ENCODE measurements at places on chromosomes 7 and 10.
A peak's percentile ranks its signal among the peaks of the same experiment; 100 is the strongest.

GRCh38 chr7:107993891-107994291, 9.1 kb downstream of the LAMB1 start:
- no peak for DNase-seq

DNA sequence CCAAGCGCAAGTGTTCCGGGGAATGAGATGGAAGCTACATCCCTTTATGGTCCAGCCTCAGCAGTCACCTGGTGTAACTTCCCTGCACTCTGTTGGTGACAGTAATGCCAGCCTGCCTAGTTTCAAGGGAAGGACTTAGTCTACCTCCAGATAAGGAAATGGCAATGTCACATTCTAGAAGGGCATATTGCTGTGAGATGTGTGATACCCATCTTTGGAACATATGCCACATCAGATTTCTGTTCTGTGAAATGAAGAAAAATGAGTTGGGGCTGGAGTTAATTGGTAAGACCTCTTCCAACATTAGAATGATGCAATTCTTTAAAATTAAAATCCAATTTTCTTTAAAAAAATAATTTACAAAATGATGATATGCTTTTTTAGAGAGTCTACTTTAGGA, 212.0 kb downstream of the LRMDA start:
- no peak for DNase-seq

- DNase-seq: no peak
These were observed 112.8 kb downstream of the APBB1IP start for GRCh38 chr10:26550774-26551526.

DNA sequence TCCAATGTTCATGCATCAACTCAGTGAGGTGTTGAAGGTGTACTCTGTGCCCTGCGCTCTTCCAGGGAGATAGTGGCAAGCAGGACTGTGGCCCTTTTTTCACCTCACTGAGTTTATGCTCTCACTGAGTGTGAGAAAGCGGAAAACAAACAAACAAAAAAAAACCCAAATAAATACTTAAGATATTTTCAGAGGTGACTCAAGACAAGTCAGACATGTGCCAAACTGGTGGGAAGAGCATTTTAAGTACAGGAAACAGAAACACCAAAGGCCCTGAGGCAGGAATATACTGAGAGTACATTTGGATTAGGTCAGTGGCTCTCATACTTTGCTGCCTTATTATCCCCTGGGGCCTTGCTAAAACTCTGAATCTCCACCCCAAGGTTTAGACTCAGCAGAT, 111.9 kb upstream of the IGFBP3 start:
- no peak for DNase-seq

GRCh38 chr7:81285142-81285871, 366.5 kb upstream of the SEMA3C start:
- peak; percentile 47 for DNase-seq

DNA sequence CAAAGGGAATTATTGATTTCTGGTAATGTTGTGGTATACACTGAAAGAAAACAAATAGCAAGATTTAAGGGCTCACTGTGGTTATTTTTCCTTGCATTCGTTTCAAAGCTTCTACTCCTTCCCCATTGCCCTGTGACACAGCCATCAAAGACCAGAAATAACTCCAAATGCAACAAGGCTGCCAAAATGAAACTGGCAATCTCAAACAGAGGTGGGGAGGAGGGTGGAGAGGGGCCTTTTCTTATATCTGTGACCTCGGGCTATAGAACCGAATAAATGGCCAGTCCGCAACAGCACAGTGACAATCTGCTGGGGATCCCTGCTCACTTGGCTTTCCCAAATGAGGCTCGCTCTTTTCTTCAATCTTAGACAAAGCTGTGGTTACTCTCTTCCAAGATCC, 17.4 kb upstream of the SPOCK2 start:
- DNase-seq: no peak

- DNase-seq: no peak
These were observed 303.9 kb downstream of the GRID1 start for GRCh38 chr10:86062647-86063145.

- DNase-seq: no peak
These were observed 166.0 kb downstream of the ACTR3B start for GRCh38 chr7:152925412-152926147.

DNA sequence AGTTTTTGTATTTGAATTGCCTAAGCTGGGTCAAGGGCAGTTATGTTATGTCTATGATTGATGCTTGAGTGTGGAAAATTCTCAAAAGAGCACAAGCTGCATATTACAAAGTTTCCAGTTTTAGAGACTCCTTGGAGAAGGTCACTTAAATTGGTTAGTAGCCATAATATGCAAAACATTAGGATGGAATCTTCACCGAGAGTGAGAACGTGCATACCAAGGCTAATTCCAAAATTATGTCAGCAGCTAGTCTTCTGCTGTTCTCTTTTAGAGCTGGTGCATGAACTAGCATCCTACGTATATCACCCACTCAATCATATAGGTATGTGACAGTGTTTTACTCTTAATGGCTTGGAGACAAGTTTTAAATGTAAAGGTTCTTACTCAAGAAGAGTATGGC, 49.2 kb downstream of the MKX start:
- DNase-seq: peak; percentile 32

GRCh38 chr7:106073701-106074100, 38.4 kb downstream of the SYPL1 start:
- no peak for DNase-seq

DNA sequence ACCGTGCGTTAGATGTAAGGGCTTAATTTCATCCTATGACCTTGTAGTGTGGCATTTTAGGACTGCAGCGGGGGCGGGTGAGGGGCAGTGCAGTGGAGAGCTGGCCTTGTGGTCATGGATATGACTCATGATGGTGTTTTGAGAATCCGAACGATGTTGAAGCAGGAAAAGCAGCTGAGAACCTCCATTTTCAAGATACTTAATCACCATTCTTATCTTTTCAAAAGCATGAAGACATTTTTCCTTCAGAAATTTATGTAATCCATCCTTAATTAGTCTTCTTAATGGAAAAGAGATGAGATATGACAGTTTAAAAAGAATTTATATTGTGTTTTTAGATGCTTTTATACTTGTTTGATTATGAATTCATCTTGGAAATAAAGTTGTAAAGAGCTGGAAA, 9.6 kb downstream of the ATP5F1C start:
- peak; percentile 57 for DNase-seq

- no peak for DNase-seq
These were observed 235.2 kb downstream of the TCERG1L start for GRCh38 chr10:131076356-131076755.

- DNase-seq: peak; percentile 72
These were observed 93.4 kb upstream of the PARD3 start for GRCh38 chr10:34908481-34908880.

DNA sequence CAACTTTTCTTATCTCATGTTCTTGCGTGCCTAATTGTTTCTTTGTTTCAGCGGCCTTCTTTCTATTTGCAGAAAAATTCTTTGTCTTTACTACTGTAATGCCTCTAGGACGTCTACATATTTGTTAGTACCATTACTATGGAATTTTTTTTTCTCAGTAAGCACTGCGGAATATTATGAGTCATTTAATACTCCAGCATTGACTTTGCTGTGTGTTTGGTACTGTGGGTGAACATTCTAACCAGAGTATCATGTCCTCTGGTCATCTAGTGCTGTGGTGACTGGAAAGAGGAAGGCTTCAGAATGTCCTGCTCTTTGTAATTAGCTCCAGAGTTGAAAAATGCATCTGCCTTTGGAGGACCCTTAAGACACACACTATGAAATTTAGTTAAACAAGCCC, 58.5 kb upstream of the FERD3L start:
- no peak for DNase-seq

- DNase-seq: no peak
These were observed 105.2 kb upstream of the NOBOX start for GRCh38 chr7:144508702-144509101.

DNA sequence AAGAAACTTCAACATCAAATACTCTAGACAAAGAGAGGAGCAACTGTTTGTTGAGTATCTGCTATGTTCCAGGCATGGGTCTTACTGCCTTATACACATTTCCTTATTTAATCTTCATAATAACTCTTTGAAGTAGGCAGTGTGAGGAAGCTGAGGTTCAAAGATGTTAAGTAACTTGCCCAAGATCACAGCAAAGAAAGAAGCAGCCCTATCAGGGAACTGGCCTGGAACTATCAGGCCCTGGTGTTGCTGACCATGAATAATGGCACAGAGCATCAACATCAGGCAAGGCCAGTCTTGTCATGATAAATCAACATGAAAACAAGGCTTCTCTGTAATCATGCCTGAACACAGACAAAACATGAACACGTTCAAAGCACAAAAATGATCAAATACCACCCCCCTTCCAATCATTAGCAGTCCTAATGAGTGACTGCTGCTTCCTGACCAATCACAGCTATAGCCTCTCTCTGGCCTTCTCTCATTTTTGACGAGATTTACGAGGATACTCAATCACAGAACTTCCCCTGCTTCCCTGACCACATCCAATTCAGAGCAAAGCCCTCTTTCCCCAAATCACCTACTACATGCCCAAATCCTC, 2.3 kb downstream of the GSDME start:
- no peak for DNase-seq

GRCh38 chr7:155352076-155352752, 54.5 kb downstream of the INSIG1 start:
- DNase-seq: no peak

DNA sequence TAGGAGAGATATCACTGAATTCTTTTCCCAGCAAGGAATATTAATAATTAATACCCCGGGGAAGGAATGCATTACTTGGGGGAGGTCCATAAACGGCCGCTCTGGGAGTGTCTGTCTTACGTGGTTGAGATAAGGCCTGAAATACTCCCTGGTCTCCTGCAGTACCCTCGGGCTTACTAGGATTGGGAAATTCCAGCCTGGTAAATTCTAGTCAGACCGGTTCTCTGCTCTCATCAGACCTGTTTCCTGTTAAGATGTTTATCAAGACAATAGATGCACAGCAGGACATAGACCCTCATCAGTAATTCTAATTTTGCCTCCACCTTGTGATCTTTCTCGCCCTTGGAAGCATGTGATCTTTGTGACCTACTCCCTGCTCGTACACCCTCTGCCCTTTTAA, 162.8 kb upstream of the KCND2 start:
- DNase-seq: no peak

- DNase-seq: peak; percentile 27
These were observed 11.1 kb downstream of the PRLHR start for GRCh38 chr10:118584181-118584954.

DNA sequence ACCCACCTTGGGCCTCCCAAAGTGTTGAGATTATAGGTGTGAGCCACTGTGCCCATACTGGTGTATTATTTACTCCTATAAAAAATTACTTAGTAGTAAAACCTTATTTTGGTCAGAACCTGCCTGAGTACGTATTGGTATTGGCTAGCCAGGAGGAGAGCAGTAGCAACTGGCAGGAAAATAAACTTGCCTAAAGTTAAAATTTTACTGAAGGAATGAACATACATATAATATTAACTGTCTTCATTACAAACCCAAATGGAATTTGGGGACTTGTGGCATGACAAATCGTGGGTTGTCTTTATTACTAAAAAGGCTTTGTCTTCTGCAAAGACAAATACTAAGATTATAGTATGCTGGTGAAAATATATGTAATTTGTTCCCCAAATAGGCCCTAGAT, 8.4 kb downstream of the RAB18 start:
- no peak for DNase-seq

- no peak for DNase-seq
These were observed 196.3 kb upstream of the GHITM start for GRCh38 chr10:83943049-83943448.
